G401 (cell line): ENCODE measurements at places on chromosomes 2 and 18. TPM values are rescaled to one million over a fixed set of nuclear protein-coding genes. Genes with fewer than 3 reads are reported as not detected.

DNA sequence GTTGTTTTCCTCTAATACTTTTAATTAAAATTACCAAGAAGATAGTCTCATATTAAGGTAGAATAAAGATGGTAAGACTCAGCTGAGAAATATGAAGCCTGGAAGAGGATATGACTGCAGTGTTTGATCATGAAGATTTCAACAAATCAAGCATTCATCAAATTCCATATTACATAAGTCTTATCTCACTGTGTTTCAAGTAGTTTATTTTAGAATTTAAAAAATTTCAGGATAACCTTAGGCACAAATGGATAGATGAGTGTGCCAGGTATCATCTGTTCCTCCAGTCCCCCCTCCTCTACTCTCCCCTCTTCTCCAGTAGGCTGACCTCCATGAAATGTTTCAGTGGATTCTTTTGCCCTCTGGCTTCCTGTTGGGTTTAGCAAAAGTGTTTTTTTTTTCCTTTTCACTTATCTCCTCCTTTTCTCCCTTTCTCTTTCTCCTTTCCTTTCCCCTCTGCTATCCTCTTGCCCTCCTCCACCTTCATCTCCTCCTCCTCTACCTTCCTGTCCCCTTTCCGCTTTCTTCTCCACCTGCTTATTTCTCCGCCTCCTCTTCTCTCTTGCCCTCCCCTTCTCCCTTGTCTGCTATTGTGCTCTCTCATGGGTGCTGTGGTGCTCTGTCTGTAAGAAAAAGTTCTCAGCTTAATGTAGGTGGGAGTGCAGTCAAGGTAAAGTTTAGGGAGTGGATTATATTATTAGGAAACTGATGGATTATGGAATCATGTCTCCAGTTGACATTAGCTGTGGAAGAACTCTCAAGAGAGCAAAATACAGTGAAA lies 72.8 kb downstream of the ABI2 start:
- no peak for DNase-seq

DNA sequence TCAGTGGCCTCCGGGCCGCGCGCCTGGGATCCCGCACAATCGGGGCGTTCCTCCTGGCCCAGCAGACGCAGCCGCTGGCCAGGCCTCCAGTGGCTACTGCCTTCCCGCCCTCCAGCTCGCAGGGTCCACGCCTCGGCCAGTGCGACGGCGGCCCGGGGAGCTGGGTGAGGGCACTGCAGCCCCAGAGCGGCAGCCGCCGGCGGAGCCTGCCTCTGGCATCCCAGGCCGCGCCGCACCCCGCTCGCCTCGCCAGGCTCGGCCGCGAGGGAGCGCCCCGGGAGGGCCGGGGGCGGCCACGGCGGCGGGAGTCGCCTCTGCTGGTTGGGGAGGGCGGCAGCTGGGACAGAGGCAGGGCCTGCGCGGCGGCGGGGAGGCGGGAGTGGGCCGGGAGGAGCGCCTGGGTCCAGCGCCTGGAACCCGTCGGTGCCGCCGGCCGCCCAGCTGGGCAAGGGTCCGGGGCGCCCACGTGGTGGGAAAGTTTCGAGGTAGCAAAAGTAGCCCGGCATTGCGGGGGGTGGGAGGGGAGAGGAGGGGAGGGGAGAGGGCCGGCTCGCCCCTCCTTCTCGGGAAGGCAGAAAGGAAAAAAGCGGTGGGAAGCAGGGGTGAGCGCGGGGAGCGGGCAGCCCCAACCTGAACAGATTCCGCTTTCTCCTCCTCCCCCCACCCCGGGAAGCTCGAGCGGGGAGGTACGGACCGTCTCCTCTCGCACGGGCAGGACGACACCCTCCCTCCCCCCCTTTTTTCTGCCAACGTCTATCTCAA lies 1.5 kb upstream of the INHBB start:
- DNase-seq: no peak

- DNase-seq: no peak
Observed at GRCh38 chr2:197233473-197233872, 77.1 kb downstream of the ANKRD44 start.

DNA sequence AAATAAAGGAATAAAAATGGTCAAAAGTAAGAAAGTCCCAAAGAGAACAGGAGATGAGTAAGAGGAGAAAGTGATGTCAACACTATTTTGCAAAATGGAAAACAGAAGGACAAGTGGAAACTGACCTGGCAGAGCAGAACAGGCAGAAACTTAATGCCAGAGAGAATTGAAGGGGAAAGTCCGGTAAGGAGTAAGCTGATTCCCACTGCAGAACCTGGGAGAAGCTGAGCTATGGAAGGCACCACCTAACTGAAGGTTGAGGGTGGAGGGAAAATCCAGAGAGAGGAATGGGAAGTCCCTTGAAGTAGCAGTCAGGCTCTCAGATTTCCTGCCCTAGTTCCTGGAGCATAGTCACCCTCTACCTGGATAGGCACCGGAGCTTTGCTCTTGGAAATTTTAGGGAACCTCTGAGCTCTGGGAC lies 59.8 kb downstream of the MOGAT1 start:
- DNase-seq: no peak

DNA sequence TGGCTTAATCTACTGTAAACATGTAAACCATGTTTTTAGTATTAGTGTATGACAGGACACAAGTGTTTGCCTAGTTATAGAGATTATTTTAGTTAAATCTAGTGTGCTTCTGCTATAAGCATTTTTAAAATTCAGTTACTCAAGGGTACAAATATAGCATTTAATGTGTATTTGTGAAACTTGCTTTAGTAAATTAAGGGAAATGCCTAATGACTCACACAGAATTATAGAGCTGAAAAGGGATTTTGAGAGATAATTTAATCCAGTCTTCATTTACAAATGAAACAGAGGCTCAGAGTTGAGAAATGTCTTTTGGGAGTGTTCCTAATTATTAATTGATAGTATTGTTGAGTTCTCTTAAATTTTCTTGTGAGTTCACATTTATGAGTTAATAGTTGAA lies 8.2 kb downstream of the ACTR3 start:
- no peak for DNase-seq

DNA sequence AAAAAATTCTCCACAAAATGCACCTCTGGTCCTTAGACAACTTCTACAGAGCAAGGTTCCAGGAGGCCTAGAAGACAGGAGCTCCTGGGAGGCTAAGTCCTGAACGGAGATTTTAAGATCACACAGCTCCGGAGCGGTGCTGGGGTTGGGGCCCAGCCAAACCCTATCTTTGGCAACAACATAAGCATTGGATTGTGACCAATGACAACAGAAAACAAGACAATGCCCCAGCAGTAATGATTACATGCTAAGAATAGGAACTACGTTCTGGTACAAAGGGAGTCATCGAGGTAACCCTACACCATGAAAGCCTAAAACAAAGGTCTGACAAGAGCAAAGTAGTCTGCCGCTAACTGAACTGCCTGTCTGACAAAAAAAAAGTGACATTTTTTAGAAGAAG lies 171.2 kb downstream of the CMPK2 start:
- no peak for DNase-seq

DNA sequence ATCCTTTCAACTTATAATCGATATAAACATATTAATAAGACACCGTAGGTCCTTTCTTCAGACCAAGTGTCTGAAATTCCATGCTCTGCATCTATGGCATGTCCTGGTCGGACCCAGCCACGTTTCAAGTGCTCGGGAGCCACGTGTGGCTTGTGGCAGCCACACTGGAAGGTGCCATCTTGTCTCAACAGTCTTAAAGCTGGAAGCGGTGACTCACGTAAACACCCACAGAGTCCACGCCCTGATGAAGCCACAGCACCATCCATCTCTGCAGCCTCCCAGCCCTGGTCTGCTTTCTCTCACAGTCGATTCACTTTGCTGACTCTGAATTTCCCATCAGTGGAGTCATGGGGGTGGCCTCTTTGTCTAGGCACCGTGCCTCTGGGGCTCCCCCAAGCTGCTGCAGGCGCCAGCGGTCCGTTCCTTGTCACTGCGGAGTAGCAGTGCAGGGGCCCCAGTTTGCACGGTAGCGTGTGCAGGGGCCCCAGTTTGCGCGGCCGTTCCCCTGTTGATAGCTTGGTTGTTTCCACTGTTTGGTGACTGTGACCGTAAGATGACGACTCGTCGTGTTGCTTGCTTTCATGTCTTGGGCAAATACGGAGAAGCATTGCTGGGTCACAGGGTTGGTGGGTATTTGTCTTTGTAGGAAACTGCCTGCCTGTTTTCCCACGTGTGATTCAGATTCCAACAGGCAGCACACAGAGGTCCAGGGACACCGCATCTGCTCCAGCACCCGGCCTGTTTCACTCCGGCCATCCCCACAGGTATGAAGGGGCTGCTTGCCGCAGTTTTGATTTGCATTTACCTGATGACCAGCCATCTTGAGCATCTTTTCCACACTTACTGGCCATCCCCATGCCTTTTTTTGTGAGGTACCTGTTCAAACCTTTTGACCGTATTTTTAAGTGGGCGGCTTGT lies 240.3 kb downstream of the HDAC4 start:
- no peak for DNase-seq

GRCh38 chr2:5740053-5740452 lies 47.9 kb downstream of the SOX11 start:
- DNase-seq: no peak

GRCh38 chr2:202541137-202541536 lies 93.6 kb upstream of the FAM117B start:
- DNase-seq: peak; percentile 11

- DNase-seq: no peak
Observed at GRCh38 chr2:9983401-9984216, 32.1 kb downstream of the GRHL1 start.

DNA sequence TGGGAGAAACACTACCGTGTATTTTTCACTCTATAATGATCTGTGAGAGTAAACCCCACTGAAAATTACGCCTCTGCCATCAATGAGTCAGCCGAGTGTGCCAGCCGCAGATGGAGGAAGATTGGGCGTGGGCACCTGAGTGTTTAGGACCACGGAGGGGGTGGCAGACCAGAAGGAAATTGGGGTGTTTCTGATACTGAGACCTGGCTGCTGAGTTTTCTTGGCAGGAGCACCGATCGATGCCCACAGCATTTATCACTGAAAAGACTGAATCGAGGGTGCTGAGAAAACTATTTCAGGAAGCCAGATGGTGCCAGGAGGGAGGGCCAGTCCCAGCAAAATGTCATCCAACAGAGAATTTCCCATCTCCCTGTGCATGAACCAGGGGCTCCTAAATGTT lies 91.9 kb upstream of the TPO start:
- DNase-seq: peak; percentile 6

GRCh38 chr2:214185546-214185945 lies 225.3 kb upstream of the VWC2L start:
- no peak for DNase-seq

DNA sequence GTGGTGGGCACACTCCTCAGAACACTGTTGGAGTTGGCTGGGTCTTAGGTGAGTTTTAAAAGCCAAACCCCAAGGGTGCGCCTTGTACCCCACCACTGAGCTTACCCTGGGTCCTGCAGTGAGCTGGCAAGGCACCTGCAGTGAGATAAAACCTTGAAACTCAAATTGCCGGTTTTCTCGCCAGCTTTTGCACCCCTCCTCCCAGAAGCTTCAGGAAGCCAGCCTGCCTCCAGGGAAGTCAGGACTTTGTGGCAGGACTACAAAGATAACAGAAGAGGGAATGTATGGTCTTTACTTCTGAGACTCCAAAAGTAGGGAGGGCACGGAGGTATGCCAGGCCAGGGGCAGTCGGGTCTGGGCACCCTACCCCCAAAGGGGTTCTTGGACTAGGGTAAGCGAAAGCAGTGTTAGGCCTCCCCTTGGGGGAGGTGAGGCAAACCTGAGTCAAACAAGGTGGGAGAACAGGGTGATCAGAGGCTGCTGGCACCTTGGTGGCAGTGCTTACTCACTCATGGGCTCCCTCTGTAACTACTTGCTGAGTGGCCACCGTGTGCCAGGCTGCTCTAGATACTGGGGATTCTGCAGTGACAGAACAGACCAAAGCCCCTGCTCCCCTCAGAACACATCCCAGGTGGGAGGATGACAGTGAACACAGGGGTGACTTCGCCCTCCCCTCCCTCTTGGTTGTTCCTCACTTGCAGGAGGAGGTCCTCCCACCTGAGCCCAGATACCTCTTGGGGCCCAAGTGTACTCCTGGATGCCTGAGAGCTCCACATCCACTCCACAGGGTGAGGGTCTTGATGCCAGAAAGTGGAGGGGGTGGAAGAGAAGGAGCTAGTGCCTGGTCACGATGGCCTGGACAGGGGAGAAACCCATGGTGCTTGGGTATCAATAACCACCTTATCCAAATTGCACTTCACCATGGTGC lies 69.3 kb upstream of the RGPD5 start:
- no peak for DNase-seq

DNA sequence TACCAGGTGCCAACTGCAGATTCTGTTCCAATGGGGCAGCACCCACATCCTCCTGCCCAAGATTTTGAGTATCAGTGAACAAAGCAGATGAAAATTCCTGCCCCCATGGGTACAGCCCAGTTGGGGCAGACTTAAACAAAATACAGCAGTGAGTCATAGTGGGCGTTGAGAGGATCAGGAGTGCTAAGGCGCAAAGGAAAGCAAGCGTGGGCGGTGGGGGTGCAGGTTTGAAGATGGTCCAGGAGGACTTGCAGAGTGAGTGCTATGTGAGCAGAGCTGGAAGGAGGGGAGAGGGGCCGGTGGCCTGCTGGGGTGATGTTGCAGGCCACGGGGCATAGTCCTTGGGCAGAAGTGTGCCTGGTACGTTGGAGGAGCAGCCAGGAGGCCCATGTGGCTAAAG lies 24.7 kb downstream of the STEAP3 start:
- DNase-seq: no peak

DNA sequence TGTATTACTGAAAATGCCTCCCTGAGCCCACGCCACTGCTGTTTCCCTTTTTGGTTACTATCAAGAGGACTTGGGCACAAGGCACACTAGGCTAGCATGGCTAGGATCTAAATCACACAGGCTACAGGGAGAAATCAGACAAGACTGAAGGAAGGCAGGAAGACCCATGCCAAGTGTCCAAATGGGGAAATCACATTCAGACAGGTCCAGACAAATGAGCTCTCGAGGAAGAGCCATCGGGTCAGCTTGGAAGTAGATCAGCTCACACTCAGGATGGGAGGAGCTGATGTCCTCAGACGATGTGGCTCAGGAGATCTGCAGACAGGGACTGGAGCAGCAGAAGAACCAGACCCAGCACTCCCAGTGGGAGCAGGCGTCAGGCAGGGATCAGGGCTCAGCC lies 113.2 kb downstream of the COL6A3 start:
- DNase-seq: no peak

FTCDNL1 gene
- total RNA-seq: 0.10 TPM in 1 of 2 replicates, not detected in the other

ASXL3 gene
- not detected in 2 replicates for total RNA-seq

NDUFV2 gene
- 221 and 286 TPM in 2 replicates for total RNA-seq

PJVK gene
- total RNA-seq: 0.98 and 3.4 TPM in 2 replicates
